ENCODE measurements at places on chromosomes 13 and 19. TPM values are rescaled to one million over a fixed set of nuclear protein-coding genes. Genes with fewer than 3 reads are reported as not detected.

The IGFL3 gene
- total RNA-seq = not detected

The SIGLEC5 gene
- total RNA-seq = not detected

The ERICH4 gene
- total RNA-seq = not detected

The DLL3 gene
- not detected for total RNA-seq

The HCST gene
- total RNA-seq = not detected

The COX6B2 gene
- total RNA-seq = not detected

The TRPC4 gene
- total RNA-seq = 24.6 TPM

The DACH1 gene
- 3.6 TPM for total RNA-seq

The SMAD9 gene
- 27.0 TPM for total RNA-seq

The ZNF701 gene
- 23.1 TPM for total RNA-seq

The APOC4 gene
- not detected for total RNA-seq

The KLHL1 gene
- total RNA-seq = 1.4 TPM

The GAPDHS gene
- not detected for total RNA-seq

The ZNF626 gene
- total RNA-seq = 29.1 TPM

Measured in umbilical cord (tissue), 2 donors.